ENCODE measurements at places on chromosomes 5 and 9.

GRCh38 chr9:136857166-136857565 is 5.0 kb downstream of the MAMDC4 start:
- DNase-seq = no peak

GRCh38 chr5:54851449-54851848 is 133.9 kb downstream of the ESM1 start:
- peak; percentile 29 for DNase-seq

GRCh38 chr5:142542906-142543305 is 143.0 kb downstream of the FGF1 start:
- no peak for DNase-seq

GRCh38 chr9:97954550-97954989 is 16.6 kb upstream of the HEMGN start:
- no peak for DNase-seq

GRCh38 chr5:88952344-88952743 is 69.4 kb upstream of the MEF2C start:
- no peak for DNase-seq

DNA sequence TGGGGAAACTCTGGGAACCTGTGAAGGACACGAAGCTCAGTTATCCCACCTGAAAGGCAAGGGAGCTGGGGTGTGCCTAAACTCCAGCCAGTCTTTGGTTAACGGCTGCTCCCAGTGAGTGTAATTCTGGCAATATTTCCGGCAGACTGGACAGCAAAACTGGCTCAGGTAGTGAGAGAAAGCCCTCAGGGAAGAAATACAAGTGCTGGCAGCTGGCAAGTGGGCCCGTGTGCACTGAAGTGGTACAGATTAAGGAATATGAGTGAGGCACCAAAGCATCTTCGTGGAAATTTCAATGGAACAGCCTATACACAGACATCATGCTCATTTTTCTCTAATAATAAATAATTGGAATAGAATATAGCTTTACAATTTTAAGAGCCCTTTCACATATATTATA is 56.2 kb downstream of the ABHD17B start:
- no peak for DNase-seq

- DNase-seq = no peak
These were observed 73.1 kb downstream of the MAST4 start for GRCh38 chr5:66669086-66669861.

- no peak for DNase-seq
These were observed 165.9 kb downstream of the TMC1 start for GRCh38 chr9:72687331-72687730.

- no peak for DNase-seq
These were observed 245.9 kb upstream of the ADAMTSL1 start for GRCh38 chr9:18228101-18228500.

- DNase-seq = no peak
These were observed 352.6 kb downstream of the ADGRV1 start for GRCh38 chr5:90911169-90911568.

DNA sequence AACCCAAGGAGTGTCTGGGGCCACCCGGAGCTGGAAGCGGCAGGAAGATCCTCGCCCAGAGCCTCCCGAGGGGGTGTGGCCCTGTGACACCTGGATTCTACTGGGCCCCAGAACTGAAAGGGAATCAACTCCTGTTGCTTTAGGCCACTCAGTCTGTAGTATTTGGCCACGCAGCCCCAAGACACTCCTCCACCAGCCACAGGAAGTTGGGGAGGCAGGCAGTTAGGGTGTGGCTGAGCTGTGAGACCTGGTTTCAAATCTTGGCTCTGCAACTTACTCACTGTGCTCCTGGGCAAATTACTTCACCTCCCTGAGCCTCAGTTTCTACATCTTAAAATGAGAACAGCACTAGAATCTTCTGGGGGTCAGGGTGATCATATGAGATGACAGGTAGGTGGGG is 119.8 kb upstream of the PPP1R26 start:
- DNase-seq = no peak

DNA sequence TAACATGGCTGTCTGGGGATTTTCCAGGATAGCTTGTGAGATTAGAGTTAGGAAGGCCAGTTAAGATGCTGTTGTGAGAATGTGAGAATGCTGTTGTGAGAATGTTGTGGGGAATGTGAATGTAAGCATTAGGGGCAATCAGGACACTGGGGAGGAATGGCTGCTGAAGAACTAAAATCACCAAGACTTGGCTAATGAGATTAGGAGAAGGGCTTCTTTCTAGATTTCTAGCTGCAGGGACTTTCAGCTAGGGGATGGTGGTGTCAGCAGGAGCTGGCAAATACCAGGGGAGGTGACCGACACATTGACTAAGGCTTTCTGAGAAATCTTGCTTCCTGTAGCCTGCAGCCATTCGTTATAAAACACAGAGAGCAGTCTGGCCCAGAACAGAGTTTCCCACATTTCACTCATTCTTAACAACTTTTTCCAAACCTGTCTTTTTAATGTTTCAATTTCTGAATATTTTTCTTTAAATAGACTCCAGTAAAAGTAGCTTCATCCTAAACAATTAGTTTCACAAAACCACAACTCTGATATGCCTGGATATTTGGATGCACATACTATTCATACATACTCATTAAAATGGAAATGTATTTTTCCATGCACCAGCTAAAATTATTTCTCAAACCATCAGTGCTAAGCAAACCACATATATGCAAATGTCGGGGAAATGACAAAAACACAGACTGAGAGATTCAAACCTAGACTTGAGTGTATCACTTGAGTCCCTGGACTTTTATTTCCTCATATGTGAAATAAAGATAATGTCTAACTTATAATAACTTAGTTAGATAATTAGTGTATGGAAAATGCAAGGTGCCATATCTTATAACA is 89.3 kb upstream of the TNC start:
- DNase-seq = no peak

- DNase-seq = peak; percentile 50
These were observed 19.9 kb downstream of the GPX3 start for GRCh38 chr5:151040211-151040747.

GRCh38 chr9:91714020-91714806 is 235.8 kb downstream of the ROR2 start:
- DNase-seq = no peak

DNA sequence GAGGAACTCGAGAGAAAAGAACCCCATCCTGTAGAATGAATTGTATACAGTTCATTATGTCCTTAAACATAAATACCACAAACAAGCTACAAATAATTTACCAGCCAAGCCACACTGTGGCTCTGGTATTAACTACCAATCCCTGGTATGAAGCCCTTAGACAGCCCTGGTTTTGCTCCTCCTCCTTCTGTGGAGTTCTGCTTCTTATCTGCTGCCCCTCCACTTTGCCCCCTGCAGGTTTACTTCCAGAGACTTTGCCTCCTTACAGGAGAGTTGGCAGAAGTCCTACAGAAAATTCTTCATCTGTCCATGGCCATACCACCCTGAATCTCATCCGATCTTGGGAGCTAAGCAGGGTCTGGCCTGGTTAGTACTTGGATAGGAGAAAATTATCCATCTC is 219.8 kb downstream of the ACTL7B start:
- DNase-seq = no peak

- DNase-seq = no peak
These were observed 933.4 kb upstream of the PTPRD start for GRCh38 chr9:11546231-11546630.

GRCh38 chr9:125959951-125960619 is 212.9 kb downstream of the PBX3 start:
- DNase-seq = no peak

- DNase-seq = peak; percentile 14
These were observed 63.0 kb upstream of the CTSL start for GRCh38 chr9:87662808-87663528.

DNA sequence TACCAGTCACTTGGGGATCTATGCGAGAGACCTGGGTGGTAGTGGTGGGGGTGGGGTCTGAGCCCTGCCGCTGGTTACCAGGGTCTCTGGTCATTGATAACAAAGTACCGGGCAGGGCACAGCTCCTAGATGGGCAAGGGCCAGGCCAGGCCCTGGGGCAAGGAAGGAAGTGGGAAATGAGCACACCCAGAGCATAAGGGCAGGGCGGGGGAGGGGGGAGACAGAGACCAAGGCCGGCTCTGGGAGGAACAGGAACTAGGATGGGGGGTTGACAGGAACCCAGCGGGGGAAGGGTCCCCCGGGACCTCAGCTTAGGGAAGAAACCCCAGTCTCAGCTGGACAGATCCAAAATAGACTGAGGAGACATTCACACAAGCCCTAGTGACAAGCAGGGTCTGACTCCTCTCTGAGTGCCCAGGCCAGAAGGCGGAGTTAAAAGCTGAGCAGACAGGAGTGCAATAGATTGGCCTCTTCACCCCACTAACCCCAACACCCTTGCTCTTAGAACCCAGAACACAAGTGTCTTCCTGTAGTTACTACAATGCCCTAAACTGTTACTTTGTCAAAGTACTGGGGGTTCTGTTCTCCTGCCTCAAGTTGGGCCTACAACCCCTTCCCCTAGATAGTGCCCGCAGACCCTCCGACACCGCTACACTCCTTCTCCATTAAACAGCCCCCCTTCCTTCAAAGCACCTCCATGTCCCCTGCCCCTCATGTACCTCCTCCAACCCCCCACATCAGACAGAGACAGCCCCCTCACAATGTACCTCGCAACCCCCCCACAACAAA is 628 bp downstream of the ATOSB start:
- no peak for DNase-seq

DNA sequence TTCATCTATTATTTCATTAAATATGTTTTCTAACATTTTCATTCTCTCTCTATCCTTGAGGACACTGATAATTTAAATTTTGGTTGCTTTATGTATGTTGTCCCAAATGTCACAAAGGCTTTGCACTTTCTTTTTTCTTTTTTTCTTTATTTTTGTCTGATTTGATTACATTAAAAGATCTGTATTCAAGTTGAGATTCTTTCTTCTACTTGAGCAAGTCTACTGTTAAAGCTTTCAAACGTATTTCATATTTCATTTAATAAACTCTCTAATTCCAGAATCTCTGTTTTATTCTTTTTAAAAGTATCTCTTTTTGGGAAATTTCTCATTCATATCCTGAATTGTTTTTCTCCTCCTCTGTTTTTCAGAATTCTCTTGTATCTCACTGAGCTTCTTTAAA is 106.5 kb downstream of the GNA14 start:
- DNase-seq = no peak

DNA sequence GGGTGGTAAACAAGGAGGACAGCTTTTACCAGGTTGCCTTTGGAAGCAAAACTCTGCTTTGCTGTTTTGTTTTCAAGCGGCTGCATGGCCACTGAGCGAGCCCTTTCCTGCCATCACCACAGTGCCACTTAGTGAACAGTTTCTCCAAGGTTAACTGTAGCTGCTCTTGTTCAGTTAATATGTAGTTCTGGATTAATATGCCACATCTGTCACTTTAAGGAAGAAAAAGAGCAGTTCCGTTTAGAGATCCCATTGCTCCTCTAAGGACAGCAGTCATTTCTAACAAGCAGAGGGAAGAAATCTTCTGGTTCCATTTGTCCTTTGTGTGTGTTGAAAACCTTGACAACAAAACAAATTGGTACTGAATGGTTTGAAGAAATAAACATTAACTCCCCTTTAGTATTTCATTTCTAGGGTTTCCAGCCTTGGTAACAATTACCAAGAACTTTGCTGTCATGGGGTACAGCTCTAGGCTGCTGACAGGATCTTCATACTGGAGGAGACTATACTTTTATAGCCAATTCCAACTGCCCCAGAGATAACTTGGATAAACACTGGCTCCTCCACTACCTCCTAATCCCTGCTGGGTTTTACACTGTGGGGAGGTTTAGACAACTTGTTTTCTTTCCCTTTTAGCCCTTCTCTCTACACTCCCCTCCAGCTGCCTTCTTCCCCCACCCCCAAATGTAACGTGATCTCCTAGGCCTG is 10.3 kb upstream of the ABL1 start:
- no peak for DNase-seq

- DNase-seq = no peak
These were observed 78.1 kb downstream of the PHF2 start for GRCh38 chr9:93654351-93654961.

DNA sequence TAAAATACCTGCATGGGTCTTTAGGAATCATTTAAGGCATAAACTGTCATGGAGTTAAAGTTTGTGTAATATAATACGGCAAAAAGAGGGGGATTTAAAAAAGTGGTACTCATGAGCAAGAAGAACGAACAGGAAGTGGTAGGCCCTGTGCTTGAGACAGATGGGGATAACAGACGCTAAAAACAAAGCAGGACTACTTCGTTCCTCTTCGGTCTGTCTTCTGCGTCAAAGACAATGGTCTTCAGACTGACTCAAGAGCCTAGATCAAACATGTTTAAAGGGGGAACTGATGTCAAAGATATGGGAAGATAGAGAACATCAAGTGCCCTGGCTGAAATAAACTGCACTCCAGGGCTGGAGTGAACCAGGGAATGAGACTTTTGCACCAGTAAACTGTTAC is 59.8 kb upstream of the RFX3 start:
- DNase-seq = no peak

GRCh38 chr5:134845335-134845851 is 375 bp upstream of the C5orf24 start:
- DNase-seq = no peak

- no peak for DNase-seq
These were observed 218.6 kb downstream of the LURAP1L start for GRCh38 chr9:12993466-12993865.

DNA sequence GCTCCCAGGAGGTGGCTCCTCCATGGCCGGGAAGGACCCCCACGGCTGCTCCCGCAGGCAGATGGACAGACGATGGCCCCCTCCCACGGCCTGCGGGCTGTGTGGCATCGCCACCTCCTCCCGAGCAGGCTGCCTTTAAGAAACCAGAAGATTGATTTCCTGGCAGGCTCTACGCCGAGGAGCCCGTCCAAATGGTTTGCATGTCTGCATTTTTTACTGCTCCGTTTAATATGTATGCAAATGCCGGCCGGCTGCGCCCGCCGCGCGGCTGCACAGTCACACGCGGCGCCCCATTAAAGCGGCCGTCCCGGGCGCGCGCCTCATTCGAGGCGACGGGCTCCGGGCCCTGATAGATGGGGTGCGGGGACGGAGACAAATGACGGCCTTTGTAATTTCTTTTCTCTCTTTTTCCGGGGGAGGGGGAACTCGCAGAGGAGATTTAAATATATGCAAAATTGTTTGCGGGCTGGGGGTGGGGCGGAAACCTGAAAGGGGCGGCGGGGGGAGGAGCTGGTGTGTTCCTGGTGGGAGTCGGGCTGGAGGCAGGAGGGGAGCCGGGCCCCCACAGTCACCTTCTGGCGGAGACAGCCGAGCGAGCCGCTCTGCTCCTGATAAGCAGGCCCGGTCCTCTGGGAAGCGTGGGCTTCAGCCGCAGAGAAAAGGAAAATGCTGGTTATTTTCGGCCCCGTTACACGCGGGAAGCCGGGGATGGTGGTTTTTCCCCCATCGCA is 158.7 kb upstream of the IER5L start:
- no peak for DNase-seq

- DNase-seq = no peak
These were observed 79.8 kb downstream of the MROH2B start for GRCh38 chr5:40991168-40991980.

- DNase-seq = no peak
These were observed 20.1 kb upstream of the SLC25A48 start for GRCh38 chr5:135814316-135814715.

- DNase-seq = peak; percentile 45
These were observed 363.3 kb upstream of the RPS23 start for GRCh38 chr5:82641331-82642003.

Data from epithelial cell of prostate (primary cell).